Ammon's horn (tissue), 1 donor: ENCODE measurements at places on chromosomes 5 and 9.

DNA sequence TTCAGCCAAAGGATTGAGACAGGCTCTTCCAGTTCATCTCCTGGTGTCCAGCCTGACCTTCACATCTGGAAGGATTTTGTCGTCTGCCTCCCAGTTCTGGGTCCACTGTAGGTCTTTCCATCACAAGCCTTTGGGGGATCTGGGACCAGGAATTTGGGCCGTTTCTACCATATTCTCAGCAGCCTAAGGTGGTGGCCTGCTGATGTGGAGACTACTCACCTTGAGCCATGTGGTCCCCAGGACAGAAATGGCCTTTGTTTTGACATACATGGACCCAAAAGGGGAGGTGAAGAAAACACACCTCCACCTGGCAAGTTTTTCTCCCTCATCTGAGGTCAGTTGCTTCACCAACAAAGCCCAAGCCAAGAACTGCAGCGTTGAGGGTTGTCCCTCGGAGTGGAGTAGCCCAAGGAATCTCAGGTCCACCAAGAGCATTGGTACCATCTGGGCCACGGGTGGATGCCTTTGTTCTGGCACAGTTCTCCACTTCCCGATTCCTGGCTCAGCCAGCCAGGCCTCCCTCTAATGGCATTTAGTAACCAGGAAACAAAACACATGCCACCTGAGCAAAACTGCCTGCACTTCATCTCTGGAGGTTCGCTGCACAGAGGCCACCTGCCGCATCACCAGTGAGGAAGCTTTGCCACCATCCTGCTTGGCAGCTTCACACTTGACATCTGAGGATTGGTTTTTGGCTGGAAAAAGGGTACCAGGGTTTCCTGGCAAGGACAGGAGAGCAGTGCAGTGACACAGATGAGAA, 24.7 kb downstream of the AMBP start:
- no peak for DNase-seq

- DNase-seq = no peak
These were observed 680.4 kb downstream of the TLR4 start for GRCh38 chr9:118384531-118385100.

DNA sequence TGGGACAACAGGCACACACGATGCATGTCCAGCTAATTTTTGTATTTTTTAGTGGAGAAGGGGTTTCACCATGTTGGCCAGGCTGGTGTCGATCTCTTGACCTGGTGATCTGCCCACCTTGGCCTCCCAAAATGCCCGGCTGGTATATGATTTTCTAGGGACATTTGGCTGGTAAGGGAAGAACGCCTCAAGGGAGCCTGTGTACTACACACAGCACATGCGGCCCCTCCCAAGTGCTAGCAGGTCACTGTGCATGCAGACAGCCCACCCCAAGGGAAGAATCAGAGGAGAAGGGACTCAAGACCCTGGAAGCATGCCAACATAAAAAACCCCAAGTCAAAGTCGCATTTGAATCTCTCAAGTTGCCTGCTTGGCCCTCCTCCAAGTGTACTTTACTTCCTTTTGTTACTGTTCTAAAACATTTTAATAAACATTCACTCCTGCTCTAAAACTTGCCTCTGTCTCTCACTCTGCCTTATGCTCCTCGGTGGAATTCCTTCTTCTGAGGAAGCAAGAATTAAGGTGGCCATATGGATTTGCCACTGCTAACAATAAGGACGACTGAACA, 24.3 kb upstream of the OTULINL start:
- no peak for DNase-seq

GRCh38 chr9:127204771-127205470, 59.7 kb upstream of the GARNL3 start:
- peak; percentile 27 for DNase-seq

- no peak for DNase-seq
These were observed 8.9 kb upstream of the IL17B start for GRCh38 chr5:149387982-149388381.

- DNase-seq = peak; percentile 75
These were observed 1.8 kb upstream of the SH2D3C start for GRCh38 chr9:127780126-127780885.

DNA sequence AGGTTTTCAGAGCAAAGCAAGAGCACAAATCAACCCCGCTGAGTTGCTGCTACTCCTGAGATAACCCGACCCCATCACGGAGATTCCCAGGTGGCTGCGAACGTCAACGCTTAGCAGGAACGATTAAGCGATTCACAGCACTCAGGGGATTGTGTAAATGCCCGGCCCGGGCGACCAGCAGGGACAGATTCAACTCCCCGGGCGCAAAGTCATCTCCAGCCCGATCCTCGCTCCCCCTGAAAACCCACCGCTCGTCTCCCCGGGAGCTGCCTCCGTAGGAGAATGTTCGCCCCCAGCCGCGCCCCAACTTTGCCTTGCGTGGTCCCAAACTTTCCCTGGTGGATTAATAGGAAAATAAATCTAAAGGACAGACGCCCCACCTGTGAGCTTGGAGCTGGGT, 685 bp downstream of the SLC24A2 start:
- DNase-seq = peak; percentile 46

DNA sequence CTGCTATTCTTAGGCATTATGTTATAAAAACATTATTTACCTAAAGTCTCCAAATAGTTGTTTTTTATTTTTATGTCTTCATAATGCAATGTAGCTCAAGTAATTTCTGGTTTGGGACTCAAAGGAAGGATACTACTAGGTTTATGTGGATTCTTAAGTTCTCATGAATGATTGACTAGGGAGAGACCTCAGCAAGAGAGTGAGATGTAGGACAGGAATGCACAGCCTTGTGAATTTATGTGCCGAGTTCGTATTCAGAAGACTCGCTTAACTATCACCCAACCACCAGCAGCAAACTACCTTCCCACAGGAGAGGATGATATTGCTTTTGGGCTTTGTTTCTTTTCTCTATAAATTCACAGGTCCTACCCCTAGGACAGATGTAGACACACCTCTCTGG, 282.9 kb downstream of the ARHGEF28 start:
- no peak for DNase-seq

DNA sequence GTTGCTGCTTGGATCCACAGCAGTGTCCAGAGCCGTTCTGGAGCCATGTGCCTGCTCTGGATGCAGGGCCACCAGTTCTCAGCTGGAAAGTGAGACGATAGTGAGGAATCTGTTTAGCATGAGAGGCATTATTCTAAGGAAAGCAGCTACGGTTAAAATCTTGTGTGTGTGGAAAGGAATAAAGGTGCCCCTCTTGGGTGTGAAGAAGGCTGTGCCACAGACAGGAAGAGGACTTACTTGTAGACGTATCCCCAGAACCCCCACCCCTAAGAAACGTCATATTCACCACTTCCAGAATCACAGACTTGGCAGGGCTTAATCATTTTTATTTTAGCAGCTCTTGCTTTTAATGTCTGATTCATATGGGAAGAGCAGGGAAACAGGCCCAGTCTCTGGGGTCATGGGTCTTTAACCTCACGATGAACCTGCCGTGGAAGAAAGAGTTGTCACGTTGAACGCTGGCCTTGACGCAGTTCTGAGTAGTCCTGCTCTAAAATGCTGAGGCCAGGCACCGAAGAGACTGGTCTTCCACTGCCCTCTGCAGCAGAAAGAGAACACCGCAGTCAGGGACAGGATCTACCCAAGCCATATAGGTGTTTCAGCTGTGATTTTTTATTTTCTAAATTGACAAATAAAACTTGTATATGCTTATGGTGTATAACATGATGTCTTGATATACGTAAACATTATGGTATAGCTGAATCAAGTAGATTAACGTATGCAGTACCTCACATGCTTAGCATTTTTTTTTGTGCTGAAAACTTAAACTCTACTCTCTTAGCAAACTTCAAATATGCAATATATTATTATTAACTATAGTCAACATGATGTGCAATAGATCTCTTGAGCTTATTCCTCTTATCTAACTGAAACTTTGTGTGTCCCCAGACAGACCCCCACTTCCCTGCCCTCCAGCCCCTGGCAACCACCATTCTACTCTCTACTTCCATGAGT, 38.8 kb downstream of the CARTPT start:
- peak; percentile 86 for DNase-seq

DNA sequence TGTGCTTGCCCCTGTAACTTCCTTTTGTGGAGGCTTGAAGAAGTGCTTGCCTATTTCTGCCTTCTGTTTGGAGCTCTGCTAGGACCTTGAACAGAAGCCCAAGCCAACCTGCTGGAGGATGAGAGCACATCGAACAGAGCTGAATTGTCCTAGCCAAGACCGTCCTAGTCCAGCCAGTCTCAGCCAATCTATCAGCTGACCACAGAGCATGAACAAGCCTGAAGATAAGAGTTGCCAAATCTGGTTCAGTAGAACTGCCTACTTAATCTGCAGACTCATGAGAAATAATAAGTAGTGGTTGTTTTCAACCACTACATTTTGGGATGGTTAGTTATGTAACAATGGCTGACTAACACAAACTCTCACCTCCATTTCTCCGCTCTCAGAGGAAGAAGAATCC, 4.4 kb upstream of the SNX2 start:
- no peak for DNase-seq

DNA sequence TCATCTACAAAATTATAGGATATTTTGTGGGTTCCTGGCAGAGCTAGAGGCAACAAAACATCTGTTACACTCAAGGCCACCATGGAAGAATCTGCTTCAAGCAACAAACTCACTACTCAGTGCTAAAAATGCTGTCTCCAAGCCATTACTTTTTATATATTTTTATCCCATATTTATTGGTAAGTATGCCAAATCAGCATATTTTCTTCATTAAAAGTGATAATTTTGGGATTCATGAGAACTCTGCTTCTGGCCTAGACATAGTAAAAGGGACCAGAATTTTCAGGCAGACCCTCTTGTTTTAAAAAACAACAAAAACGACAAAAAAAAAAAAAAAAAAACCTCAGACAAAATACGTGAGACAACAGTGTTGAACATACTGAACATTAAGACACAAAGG, 236.0 kb downstream of the EDIL3 start:
- no peak for DNase-seq

- peak; percentile 90 for DNase-seq
These were observed 193.0 kb downstream of the MELK start for GRCh38 chr9:36765468-36766341.

GRCh38 chr5:124906339-124907097, 160.1 kb upstream of the ZNF608 start:
- DNase-seq = peak; percentile 93

- DNase-seq = peak; percentile 66
These were observed 53.1 kb upstream of the TYRP1 start for GRCh38 chr9:12640016-12640587.

DNA sequence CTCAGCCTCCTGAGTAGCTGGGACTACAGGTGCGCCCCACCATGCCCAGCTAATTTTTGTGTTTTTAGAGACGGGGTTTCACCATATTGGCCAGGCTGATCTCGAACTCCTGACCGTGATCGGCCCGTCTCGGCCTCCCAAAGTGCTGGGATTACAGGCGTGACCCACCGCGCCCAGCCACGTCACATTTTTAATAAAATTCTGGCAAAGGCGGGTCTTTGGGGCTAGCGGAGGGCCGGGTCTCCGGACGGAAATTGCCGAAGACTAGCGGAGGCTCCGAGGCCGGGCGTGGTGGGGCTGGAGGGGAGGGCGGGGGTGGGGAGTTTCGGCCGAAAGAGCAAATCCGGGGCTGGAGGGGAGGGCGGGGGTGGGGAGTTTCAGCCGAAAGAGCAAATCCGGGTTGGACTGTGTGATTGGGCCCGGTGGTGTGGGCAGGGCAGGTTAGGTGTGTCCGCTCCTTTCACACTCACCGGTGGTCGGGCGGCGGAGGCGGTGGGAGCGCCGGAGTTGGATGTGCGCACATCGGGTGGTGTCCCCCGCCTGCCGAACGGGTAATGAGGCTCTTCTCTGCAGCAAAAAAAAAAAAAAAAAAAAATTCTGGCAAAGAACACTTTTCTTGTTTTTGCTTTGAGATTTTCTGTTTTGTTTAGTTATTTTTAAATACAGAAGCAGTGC, 27.1 kb downstream of the RUFY1 start:
- DNase-seq = no peak

DNA sequence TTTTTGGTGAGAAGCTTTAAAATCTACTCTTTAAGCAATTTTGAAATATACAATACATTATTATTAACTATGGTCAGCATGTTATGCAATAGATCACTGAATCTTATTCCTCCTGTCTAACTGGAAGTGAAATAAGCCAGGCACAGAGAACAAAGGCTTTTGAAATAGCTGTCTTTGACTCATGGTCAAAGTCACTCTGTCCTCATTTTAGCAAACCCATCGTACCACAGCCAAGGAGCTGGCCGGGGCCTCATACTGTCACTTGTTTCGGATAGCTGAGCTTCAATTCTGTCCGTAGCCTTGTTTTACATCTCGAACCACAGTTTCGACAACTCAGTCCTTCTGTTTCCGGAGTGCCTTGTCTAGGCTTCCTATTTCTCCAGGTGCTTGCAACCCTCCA, 19.2 kb downstream of the ADCY2 start:
- DNase-seq = no peak

GRCh38 chr5:115530426-115530825, 14.1 kb downstream of the FEM1C start:
- DNase-seq = no peak

- peak; percentile 32 for DNase-seq
These were observed 10.9 kb downstream of the SNCAIP start for GRCh38 chr5:122322801-122323548.

DNA sequence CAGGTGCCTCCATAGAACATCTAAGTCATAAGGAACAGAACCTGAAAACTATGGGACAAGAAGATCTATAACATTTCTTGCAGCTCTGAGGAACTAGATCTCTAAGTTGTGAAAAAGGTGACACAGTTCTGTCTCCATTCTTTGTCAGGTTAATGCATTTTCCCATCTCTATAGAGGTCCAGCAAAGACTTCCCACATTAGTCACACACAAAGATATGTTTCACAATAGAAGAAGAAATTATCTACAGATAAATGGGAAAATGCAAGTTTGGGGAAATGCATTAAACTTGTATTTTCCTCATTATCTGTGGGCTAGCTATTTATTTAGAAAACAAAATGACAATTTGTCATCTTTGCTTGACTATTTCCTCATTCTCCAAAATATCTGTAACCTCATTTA, 458.6 kb upstream of the PAPPA start:
- no peak for DNase-seq

- DNase-seq = no peak
These were observed 176.6 kb downstream of the ARHGAP26 start for GRCh38 chr5:142946547-142947426.

DNA sequence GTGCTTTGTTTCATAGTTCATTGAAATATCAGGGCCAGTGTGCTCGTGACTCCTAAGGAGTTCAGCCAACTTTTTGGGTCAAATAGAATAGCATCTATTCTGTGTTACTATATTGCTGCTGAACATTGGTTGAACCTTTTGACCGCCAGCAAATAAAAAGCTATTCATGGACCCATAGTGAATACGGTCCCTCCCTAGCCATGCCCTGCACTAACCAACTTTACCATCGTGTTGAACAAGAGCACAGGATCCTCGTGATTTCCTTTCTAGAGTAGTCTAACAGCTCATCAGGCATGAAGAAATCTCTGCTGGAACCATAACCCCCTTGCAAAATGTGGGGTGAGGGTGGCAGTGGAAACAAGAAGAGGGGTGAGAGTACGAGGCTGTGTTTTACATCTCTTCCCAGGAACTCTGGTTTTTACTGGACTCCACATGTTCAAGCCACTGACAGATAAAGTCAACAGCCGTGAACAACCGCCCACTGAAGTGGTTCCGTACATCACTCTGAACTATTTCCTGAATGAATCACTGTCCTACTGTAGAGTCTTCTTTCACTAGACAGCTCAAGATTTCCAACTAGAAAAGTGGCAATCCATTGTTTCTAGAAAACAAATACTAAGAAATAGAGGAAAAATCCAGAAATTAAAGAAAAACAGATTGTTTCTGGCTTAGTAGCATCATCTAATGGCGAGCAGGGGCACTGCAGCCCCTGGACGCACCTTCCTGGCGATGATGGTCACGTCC, 70.1 kb upstream of the SPATA31E1 start:
- peak; percentile 48 for DNase-seq

- DNase-seq = no peak
These were observed 318.1 kb upstream of the DAB2 start for GRCh38 chr5:39742916-39743315.
